ENCODE measurements at places on chromosomes 5 and 9.

DNA sequence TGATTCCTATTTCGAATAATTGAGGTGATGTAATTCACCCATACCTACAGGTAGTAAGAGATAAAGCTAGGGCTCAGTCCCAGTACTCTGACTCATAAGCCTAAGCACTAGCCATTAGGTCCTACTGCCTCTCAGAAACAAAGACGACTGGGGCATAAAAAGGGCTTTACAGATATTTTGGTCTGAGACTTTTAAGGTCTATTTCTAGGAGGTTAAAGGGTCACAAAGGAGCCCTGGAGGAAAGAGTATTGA lies 69.8 kb downstream of the SGCD start:
- no peak for DNase-seq

- DNase-seq: no peak
These were observed 53.6 kb upstream of the GABRB2 start for GRCh38 chr5:161600156-161600555.

- DNase-seq: peak; percentile 20
These were observed 11.8 kb downstream of the NPR3 start for GRCh38 chr5:32722957-32723356.

DNA sequence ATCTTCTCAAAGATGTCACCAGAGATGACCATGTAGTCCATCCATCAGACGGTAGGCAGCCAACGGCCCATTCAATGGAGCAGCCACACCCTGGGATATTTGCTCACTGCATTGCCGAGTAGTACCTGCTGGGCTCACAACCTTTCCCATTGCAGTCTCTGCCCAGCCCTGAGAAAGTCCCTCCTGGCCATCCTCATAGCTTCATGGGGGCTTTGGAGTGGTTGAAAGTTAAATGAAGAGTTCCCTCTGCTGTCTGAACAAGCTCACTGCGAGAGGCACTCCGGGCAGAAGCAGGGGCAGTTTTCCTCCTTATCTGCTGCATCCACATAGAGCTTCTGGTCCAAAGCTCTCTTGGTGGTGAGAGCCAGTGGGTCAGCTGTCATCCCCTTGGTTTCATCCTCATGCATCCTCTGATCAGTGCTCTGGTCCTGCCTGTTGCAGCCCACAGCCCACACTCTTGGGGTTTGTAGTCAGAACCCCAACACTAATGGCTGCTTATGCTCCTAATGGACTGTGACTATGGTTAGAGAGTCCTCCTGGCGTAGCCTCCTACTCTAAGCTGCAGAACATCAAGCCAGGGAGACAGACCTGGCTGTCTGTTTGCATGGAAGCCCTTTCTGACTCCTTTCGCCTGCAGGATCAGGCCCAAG lies 23.3 kb downstream of the TNFSF8 start:
- DNase-seq: peak; percentile 54

DNA sequence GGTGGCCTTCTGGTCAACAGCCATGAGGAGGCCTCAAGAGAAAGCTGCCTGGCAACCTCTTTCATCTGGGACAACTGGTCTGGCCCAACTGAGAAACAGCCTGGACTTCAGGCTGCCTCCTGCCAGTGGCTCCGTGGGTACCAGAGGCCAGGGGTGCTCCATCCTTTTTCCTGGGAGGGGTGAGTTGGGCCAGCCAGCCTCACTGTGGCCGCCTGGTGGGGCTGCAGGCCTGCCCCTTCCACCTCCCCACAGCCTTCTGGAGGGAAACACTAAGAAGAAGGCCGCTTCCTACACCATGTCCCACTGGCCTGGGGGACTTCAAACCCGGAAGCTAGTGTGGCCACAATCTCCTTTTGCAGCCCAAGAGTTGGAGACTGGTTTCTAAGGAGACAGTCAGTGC lies 13.8 kb upstream of the NKD2 start:
- DNase-seq: no peak

GRCh38 chr5:59608745-59609144 lies 284.8 kb downstream of the PDE4D start:
- DNase-seq: no peak

- no peak for DNase-seq
These were observed 27.4 kb upstream of the ANKRD33B start for GRCh38 chr5:10536511-10536910.

Data from tongue (tissue), 3 donors.